Pulmonary artery endothelial cell (primary cell): ENCODE measurements at places on chromosomes 5 and 9. TPM values are rescaled to one million over a fixed set of nuclear protein-coding genes. Genes with fewer than 3 reads are reported as not detected.

DNA sequence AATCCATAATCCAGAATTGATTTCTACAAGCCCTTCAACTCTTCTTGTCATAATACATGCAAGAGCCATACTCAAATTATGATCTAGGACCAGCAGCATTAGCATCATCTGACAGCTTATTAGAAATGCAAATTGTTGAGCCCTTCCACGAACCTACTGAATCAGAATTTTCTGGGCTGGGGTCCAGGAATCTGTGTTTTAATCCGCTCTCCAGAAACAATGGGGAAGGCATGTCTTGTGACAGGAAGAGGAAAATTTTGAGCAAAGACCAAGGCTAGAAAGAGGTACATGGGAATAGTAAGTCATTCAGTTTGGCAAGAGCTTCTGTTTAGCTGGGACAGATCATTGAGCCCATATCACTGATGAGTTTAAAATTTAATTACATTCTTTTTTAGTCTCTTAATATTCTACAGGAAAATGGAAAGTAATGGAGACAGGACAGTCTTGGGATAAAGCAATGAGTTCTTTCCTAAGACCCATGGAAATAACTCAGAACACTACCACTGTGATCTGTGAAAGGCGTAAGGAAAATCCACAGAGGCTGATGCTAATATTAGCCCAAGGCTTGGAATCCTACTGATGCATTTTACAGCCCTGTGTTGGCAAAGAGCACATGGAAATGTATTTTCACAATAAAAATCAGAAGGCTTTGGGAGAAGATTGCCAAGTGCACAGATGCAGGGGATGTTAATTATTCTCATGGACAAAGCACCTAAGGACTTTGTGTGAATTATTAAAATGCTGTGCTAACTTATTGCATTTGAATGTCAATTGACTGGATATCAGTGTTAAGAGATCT lies 73.7 kb upstream of the STK32A start:
- no peak for DNase-seq

GRCh38 chr5:137587919-137588318 lies 88.8 kb upstream of the SPOCK1 start:
- no peak for DNase-seq

The TLR4 gene
- 51.7 and 123 TPM in 2 replicates for total RNA-seq

The NXNL2 gene
- not detected in 2 replicates for total RNA-seq
